G401 (cell line): ENCODE measurements at places on chromosomes 11 and 22.

GRCh38 chr11:32358729-32359128 is 76.6 kb downstream of the WT1 start:
- no peak for DNase-seq

DNA sequence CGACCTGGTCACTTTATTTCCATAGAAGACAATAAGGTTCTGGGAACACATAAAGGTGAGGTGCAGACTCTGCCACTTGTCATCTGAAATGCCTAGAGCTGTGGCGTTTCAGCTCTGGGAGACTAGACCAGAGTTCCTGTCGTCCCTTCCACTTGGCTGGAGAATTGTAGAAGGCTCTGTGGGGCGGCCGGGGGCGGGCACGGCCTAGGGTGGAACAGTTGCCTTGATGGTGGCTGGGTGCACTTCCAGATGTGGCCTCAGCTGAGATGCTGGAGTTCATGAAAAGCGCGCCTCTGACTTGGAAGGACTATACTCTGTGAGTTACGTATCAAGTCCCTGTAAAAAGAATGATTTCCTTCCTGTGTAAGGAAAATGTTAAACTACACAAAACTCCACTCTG is 16.8 kb downstream of the TRMU start:
- no peak for DNase-seq

DNA sequence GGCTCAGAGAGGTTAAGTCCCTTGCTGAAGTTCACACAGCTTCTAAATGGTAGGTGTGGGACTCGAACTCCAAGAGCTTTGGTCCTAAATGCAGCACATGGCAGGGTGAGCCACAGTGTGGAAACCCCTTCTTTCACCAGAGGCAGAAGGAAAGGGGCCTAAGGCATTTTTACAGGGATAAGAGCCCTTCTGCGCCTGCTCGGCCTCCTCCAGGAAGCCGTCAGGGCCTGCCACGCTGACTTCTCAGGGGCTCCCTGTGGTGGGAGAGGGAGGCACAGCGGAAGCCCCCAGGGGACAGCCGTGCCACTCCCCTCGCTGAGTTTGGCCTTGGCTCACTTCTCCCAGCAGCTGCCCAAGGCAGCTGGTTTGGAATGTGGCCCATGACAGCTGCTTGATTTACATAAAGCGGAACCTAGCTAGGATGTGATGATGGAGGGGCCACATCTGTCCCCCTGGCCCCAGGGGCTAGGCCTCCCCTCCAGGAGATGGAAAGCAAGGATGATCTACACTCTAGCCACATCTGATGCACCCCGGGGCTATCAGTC is 35.4 kb downstream of the CD82 start:
- DNase-seq = no peak

GRCh38 chr11:43576803-43577521 is 103.6 kb upstream of the HSD17B12 start:
- DNase-seq = peak; percentile 78

GRCh38 chr11:47907499-47907898 is 59.3 kb upstream of the NUP160 start:
- DNase-seq = no peak

- no peak for DNase-seq
Observed at GRCh38 chr11:61712846-61713245, 32.7 kb downstream of the DAGLA start.

DNA sequence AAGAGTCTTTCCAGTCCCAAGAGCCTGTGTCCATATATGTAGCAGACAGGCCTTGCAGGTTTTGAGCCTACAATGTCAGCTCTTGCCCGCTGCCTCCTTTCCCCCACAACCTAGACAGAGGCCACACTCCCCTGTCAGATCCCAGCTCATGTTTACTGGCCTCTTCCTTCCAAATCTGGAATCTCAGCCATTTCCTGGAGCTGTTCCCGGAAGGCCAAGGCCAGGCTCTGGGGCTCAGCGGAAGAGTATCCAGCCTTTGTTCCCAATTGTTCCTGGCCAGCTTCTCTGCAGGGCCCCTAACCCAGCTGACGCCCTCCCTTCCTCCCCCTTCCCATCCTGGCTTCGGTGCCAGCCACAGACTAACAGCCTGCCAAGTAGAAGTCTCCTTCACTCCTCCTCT is 1.0 kb upstream of the ROBO4 start:
- peak; percentile 50 for DNase-seq

GRCh38 chr11:128524172-128524571 is 63.2 kb downstream of the ETS1 start:
- no peak for DNase-seq

GRCh38 chr22:31578171-31578570 is 81.8 kb downstream of the SFI1 start:
- DNase-seq = peak; percentile 66

DNA sequence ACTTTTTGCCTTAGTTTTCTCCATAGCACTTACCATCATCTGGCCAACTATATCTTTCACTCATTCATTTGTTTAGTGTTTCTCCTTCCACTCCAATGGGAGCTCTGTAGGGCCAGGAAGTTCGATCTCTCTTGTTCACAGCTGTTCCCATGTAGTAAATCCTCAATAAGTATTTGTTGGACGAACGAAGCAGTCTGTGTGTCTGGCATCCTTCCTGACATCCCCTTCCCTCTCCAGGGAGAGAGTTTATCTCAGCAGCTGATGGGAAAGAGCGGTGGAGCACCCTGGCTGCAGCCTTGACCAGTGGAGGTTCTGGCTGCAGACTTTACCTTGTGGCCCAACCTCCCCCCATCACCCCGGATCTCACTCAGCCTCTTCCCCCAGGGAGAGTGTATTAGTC is 141.7 kb downstream of the CHST1 start:
- no peak for DNase-seq

DNA sequence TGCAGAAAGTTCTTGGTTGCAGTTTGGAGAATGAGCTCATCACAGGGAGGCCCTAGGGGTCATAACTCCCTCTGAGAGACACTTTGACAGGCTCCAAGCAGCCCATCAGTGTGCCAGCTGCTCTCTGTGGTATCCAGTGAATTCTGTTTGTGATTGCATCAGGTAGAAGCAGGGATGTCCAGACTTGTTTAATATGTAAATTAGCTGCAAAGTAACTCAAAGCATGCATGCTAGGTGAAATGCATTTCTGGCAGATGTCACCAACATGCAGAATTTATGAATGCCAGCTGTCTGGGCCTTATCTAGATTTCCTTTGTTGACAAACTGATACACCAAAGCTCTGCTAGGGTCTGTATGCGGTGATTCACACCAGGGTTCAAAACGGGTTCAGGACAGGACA is 123.6 kb upstream of the MTNR1B start:
- DNase-seq = no peak

DNA sequence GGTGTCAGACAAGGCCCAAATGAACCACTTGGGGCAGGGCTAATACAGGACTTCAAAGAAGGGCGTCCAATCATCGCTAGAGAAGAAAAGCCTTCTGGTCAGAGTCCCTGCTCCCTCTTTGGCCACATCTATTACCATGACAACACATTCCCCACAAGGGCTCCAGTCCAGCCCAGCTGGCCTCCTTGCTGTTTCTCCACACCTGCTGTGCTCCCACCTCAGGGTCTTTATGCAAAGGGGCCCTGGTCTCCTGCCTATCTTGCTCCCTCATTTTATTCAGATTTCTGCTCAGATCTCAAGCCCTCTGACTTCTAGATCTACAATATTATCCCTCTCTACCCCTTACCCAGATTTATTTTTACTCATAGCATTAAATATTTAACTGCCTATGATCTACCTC is 58.0 kb upstream of the KIRREL3 start:
- no peak for DNase-seq

DNA sequence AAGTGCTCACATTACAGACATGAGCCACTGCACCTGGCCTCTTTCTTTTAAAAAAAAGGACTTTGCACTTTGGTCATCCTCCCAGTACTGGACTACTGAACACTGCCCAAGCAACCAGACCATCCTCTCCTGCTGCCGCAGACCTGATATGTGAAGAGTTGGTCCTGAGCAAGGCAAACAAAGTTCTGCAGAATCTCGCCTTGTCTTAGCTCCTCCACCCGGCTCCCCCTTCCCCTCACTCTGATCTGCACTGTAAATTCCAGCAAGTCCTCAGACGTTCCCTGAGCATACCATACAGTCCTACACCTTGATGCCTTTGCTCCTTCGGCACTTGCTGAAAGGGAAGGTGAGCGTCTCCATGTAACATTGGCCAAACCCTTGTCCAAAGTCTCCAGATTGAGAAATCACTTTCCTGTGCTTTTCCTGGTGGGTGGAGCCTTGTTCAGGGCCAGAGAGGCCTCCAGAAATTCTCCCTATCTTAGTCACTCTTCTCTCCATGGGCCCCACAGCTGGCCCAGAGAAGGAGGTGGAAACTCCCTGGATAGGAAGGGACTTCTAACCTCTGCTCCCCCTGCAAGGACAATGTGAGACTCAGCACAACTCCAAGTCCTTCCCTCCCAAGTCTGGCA is 47.0 kb upstream of the TIMP3 start:
- no peak for DNase-seq

- no peak for DNase-seq
Observed at GRCh38 chr22:30302810-30303138, 13.5 kb upstream of the CASTOR1 start.

DNA sequence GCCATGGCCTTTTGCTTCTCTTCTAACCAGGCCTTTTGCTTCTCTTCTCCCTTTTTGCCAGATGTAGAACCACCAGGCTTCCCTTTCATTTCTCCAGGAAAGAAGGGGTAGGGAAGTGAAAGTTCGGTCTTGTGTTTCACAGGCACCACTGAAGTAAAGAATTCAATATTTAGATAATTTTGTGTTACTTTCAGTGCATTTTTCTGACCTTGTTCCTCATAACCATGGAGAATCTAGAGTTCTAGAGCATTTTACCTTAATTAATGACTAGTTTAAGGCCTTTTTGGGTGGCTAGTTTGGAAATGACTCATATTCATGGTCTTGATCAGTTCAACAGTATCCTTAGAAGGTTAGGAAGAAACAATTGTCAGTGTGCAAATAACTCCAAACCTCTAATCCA is 22.7 kb downstream of the GRAMD1B start:
- DNase-seq = no peak

DNA sequence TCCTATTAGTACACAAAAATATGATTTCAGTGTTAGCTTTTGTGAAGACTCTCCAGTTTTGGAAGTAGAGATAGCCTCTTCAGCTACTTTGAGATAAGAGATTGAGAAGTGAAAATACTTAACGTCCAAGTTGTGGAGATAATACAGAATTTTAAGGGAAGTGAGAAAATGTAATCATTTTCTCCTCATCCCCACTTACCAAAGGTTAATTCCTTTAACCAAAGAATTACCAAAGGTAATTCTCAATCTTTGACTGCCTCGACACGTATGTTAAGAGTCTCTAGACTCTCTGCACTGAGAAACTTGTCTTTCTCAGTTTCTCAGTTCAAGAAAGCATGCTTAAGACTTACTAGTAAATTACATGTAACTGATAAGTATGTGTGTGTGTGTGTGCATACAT is 15.3 kb downstream of the C11orf54 start:
- DNase-seq = no peak

- DNase-seq = no peak
Observed at GRCh38 chr11:76791861-76792260, 8.7 kb downstream of the TSKU start.

DNA sequence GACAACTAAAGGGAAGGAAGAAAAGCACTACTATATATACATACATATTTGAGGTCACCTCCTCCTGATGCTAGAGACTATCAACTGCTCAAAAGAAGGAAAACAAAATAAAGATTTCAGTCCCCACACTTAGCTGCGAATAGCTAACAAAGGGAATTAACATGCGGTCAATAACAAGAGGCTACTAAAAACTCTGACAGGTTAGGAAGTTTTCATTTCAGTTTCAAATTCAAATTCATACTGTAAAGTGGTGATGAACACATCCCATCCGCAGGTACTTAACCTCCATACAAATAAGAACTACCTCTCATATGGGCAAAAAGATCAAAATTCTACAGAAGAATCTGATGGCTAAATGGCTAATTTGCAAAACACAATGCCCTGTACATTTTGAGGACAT is 2.6 kb downstream of the NAP1L4 start:
- no peak for DNase-seq

DNA sequence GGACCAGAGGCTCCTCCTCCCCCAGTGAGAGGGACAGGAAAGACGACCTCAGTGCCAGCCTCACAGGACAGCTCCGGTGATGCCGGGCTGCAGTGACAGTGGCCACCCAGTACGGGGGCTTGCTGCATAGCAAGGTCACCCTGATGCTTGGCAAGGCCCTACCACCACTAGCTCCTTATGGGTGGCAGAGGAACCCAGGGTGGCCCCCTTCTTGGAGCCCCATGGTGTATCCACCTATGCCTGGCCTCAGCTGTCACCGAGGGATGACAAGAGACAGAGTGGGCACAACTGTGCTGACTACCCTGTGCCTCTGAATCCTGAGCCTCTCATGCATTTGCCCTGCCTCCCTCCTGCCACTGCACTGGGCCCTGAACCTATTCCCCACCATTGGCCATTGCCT is 809.2 kb downstream of the TBC1D22A start:
- no peak for DNase-seq

GRCh38 chr22:25051073-25051472 is 98.6 kb downstream of the KIAA1671 start:
- no peak for DNase-seq

GRCh38 chr11:104944076-104944475 is 24.3 kb downstream of the CASP4 start:
- no peak for DNase-seq

- DNase-seq = peak; percentile 46
Observed at GRCh38 chr11:60265373-60266214, 14.9 kb upstream of the MS4A4A start.

DNA sequence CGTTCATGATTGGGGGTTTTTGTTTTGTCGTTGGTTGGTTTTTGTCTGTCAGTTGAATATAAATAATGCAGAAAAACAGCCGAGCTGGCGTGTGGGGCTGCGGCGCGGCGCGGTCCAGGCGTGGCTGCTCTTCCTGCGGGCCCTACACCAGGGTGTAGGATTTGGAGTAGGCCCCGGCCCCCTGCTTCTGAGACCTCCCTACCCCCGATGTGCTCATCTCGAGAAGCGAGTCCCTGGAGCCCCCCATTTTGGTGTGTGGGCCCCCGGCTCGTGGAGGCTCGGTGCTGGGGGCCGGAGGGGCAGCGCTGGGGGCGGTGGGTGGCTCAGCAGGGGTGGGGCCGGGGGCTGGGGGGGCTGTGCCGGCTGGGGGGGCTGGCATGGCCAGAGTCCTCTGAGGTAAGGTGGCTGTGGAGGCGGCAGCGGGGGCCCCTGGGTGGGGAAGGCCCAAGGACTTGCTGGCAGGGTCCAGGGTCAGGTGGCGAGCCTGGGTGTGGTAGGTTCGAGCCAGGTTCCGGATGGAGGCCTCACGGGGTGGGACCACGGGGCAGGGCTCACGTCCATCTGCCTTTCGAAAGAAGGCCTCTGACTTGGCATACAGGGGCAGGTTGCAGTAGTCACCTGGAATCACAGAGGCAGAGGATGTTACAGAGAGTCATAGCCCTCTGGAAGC is 100.7 kb downstream of the CEP164 start:
- DNase-seq = no peak

DNA sequence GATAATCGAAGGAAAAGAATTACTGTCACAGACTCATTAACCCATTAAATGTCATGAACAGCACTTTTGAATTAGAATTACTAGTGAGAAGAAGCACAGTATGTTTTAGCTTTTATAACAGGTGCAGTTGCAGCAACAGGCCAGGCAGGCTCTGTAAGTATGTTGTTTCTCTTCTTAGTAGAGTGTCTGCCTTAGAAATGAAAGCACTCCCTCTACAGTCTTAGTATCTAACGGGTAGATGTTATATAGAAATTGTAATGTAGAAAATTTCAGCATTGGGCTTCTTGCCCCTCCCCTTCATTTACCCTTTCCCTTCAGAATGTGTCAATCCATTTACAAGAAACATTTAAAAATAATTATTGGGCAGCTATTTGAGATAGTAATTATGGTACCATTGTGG is 87.4 kb downstream of the HIPK3 start:
- no peak for DNase-seq

- DNase-seq = peak; percentile 74
Observed at GRCh38 chr11:2531277-2531986, 86.6 kb downstream of the KCNQ1 start.

GRCh38 chr11:134358856-134359490 is 27.2 kb downstream of the GLB1L2 start:
- DNase-seq = no peak
